Activated CD4-positive, alpha-beta T cell treated with anti-CD3 and anti-CD28 coated beads, Interleukin-2, amount 10 ng/mL, durations not matched to agents 7 days and 5 days (primary cell): ENCODE measurements at places on chromosomes 2 and 18.
A peak's percentile ranks its signal among the peaks of the same experiment; 100 is the strongest.

DNA sequence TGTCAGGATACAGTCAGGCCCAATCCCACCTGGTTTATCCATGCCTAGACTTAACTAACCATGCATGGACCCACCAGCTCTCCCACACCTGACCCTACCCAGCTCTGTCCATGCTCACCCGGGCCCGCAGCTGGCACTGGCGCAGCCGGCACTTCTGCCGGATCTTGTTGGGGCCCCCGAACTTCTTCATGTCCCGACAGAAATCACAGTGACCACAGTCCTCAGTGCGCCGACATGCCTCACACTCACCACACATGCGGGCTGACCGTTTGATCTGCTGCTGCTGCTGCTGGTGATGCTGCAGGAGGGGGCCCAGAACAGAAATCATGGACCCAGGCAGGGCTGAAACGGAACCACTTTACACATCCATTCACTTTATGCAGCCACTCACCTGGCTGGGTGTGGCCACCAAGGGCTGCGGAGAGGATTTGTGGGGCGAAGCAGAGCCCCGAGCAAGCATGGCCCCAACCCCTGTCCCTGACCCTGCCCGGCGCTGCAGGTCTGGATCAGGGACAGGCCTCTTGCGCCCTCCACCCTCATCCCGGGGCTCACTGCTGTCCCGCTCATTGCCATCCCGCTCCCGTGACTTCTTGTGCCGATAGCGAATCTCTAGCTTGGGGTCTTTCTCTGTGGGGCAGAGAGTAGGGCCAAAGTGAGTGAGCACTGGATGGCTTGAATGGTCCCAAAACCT lies 1.7 kb downstream of the CXXC1 start:
- no peak for DNase-seq
- no peaks in the 10 kb centered on the region for H3K27me3 ChIP-seq
- H3K4me1 ChIP-seq: peaks cover 45% of the 10 kb centered on the region
- peak overlapping the region; percentile 22 for H3K27ac ChIP-seq

DNA sequence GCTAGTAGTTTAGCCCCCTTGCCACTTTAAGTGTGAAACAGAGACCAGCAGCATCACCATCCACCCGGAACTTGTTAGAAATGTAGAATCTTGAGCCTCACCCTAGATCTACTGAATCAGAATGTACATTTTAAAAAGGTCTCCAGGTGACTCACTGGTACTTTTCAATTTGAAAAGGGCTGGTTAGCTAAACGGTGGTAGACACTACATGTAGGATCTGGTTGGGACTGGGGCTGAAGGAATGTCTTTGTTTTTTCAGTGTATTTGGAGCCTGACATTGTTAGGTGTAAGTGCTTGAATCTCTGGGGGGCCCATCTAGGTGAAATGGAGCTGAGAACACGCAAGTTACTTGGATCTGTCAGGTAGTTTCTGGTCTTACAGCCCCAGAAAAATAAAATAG lies 44.0 kb upstream of the XPO1 start:
- H3K36me3 ChIP-seq: no peaks in the 10 kb centered on the region
- H3K4me3 ChIP-seq: no peak overlapping the region
- no peak for DNase-seq
- peaks cover 1% of the 10 kb centered on the region for H3K4me1 ChIP-seq
- H3K27ac ChIP-seq: no peak overlapping the region

- no peaks in the 10 kb centered on the region for H3K27me3 ChIP-seq
- peaks cover 27% of the 10 kb centered on the region for H3K4me1 ChIP-seq
- peaks cover 54% of the 10 kb centered on the region for H3K36me3 ChIP-seq
- H3K4me3 ChIP-seq: no peak overlapping the region
These were observed 19.5 kb downstream of the MGAT5 start for GRCh38 chr2:134273256-134273983.

- H3K27me3 ChIP-seq: no peaks in the 10 kb centered on the region
- H3K4me1 ChIP-seq: peaks cover 73% of the 10 kb centered on the region
- peak overlapping the region; percentile 67 for H3K27ac ChIP-seq
- DNase-seq: peak; percentile 70
These were observed 78.8 kb upstream of the TTC39C start for GRCh38 chr18:23935804-23936203.

DNA sequence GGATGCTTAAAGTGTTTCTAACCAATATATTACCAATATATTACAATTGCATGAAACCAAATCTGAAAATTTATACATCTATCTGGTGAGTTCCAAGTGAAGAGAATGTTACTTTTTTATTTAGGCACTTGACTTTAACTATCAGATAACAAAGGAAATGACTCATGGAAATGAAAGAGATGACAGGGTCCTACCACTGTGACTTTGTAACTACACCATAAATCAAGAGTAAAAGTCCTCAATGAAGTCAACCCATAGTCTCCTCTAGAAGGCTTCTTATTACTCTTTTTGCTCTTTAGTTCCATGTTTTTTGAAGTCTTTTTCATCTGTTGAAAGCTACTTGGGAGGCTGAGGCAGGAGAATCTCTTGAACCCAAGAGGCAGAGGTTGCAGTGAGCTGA lies 545.0 kb upstream of the PIK3C3 start:
- H3K4me3 ChIP-seq: no peak overlapping the region
- no peak for DNase-seq
- no peak overlapping the region for H3K27ac ChIP-seq
- H3K27me3 ChIP-seq: no peaks in the 10 kb centered on the region
- H3K36me3 ChIP-seq: no peaks in the 10 kb centered on the region

DNA sequence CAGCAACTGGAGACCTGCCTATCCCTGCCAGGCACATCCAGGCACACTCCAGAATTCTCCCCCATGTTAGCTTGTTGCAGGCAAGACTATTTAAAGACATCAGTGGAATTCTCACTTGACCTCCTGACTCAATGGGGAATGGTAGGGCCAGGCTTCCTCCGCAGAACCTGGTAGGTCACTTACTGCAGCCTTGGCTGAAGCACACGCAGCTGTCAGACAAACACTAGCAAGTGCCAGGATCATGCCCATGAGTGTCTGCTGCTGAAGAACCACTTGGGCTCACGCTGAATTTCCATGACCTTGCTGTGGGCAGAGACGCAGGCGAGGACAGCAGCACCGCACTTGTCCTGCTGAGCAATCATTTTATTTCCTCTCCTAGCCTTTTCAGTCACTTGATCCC lies 3.2 kb downstream of the LRRC30 start:
- H3K36me3 ChIP-seq: no peaks in the 10 kb centered on the region
- H3K27me3 ChIP-seq: no peaks in the 10 kb centered on the region
- H3K27ac ChIP-seq: no peak overlapping the region
- H3K4me1 ChIP-seq: no peaks in the 10 kb centered on the region
- no peak overlapping the region for H3K4me3 ChIP-seq

DNA sequence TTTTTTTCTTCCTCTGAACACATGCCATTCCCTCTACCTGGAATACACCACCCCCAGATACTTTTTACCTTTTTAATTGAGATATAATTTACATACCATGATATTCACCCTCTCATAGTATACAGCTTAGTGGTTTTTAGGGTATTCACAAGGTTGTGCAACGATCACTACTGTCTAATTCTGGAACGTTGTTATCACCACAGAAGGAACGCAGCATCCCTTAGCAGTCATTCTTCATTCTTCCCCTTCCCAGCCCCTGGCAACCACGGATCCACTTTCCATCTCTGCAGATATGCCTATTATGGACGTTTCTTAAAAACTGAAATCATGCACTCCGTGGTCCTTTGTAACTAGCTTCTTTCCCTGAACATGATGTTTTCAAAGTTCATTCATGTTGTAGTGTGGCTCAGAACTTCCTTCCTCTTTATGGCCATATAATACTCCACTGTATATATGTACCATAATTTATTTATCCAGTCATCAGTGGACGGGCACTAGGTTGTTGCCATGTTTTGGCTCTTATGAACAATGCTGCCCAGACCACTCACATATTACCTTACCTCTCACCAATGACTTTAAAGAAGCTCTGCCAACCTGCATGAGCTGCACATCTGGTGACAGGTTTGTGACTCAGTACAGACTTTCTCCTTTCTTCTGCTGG lies 168.9 kb downstream of the CTIF start:
- H3K27ac ChIP-seq: no peak overlapping the region
- no peak overlapping the region for H3K4me3 ChIP-seq
- DNase-seq: no peak
- H3K27me3 ChIP-seq: no peaks in the 10 kb centered on the region
- peaks cover 13% of the 10 kb centered on the region for H3K4me1 ChIP-seq

DNA sequence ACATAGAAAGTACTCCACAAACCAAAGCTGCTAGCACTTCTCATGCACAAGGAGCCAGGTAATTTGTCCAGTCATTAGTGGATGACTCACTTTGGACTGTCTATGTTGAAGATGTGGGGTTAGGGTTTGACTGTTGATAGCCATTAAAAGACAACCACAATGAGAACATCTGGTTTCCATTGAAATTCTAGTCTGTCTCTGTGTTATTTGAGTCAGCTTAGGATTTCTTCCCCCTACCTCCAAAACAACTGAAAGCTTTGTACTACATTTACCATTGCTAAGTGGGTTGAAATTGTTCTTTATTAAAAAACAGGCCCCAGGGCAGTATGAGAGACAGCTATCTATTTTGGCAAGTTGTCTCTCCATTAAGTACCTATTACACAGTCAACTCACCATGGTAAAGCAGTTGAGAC lies 50.2 kb upstream of the ANKRD44 start:
- H3K27ac ChIP-seq: no peak overlapping the region
- peaks cover 2% of the 10 kb centered on the region for H3K36me3 ChIP-seq
- peaks cover 18% of the 10 kb centered on the region for H3K4me1 ChIP-seq
- H3K4me3 ChIP-seq: no peak overlapping the region
- H3K27me3 ChIP-seq: no peaks in the 10 kb centered on the region

DNA sequence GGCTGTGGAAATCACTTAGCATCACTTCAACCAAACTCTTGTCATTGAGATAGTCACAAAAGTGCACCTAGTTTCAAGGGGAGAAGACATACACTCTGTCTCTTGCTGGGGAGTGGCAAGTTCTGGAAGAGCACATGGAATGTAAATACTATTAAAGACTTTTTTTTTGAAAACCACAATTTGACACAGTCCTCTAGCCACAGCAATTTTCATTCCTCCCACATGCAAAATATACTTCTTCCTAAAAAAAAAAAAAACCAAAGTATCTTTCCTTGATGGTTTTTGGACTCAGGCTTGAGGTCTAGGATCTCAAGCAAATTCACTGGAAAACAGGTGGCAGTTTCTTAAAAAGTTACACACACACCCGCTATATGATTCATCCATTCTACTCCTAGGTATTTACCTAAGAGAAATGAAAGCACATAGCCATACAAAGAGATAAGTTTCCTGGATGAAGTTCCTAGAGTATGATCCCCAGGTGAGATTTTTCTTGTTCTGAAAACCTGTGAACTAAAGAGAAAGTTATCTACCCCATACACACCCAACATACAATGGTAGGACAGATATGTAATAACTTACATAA lies 295.8 kb downstream of the SP3 start:
- no peaks in the 10 kb centered on the region for H3K36me3 ChIP-seq
- no peak overlapping the region for H3K4me3 ChIP-seq
- no peak overlapping the region for H3K27ac ChIP-seq
- DNase-seq: no peak
- H3K4me1 ChIP-seq: no peaks in the 10 kb centered on the region
- peaks cover 31% of the 10 kb centered on the region for H3K27me3 ChIP-seq

- H3K4me1 ChIP-seq: peaks cover 61% of the 10 kb centered on the region
- no peak for DNase-seq
- peaks cover 21% of the 10 kb centered on the region for H3K36me3 ChIP-seq
- H3K4me3 ChIP-seq: no peak overlapping the region
- no peak overlapping the region for H3K27ac ChIP-seq
These were observed 118.9 kb upstream of the FOSL2 start for GRCh38 chr2:28273751-28274150.

DNA sequence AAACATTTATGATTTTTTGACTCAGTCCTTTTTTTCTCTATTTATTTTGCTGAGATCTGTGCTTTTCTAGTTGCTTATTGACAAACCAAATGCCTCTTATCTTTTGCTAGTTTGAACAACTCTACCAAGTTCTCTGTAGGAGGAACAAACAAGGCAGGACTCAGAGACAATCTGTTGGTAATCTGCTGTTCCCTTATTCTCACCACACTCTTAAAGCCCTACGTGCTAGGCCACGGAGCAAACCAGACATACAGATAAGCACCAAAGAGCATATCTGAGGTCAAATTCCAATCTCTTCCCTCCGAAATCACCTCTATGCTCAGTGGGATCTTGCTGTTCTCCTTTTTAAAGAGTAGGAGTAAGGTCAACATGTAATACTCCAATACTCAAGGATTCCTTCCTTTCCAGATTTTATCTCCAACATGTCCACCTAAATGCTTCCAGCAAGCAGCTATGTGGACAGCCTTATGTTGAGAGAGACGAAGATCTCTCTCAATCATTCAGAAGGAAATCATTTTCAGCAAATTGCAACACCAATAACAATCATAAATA lies 18.4 kb downstream of the FN1 start:
- no peak for DNase-seq
- H3K36me3 ChIP-seq: no peaks in the 10 kb centered on the region
- peaks cover 55% of the 10 kb centered on the region for H3K27me3 ChIP-seq
- no peaks in the 10 kb centered on the region for H3K4me1 ChIP-seq
- H3K4me3 ChIP-seq: no peak overlapping the region

DNA sequence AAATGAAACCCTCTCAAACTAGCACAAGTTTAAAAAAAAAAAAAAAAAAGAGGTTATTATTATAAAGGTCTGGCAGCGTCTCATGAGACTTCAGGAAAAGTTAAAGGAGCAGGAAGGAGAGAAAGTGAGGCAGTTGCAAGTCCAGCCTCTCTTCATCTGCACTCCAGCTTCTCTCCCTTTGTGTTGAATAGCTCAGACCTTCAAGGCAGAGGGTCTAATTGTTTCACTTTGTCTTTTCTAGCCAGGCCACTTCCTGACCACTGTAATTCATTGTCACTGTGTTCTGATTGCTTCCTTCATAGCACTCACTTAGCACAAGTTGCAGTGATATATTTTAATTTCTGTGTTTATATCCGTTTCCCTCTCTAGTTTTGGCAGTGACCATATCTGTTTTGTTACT lies 99.9 kb downstream of the SPATS2L start:
- H3K4me1 ChIP-seq: peaks cover 47% of the 10 kb centered on the region
- H3K4me3 ChIP-seq: no peak overlapping the region
- no peak for DNase-seq

DNA sequence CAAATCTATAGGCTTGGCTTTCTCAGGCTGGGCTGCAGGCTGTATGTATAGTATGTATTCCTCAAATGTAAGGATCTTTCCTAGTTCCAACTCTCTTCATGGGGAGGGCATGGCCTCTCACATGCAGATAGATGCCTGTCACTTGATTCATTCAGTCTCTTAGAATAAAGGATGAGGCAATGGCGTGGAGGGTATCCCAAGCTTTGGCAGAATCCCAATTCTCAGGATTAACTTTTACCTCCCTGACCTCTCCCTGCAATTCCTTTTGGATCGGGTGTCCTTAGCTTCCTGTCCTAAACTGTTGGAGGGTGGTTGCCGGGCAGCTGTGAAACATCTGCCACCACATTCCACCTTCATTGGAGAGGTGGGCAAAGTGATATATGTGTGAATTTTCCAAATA lies 80.3 kb downstream of the INSIG2 start:
- no peak overlapping the region for H3K4me3 ChIP-seq
- no peak for DNase-seq
- H3K27me3 ChIP-seq: peaks cover 5% of the 10 kb centered on the region

- no peaks in the 10 kb centered on the region for H3K4me1 ChIP-seq
- no peak overlapping the region for H3K4me3 ChIP-seq
- H3K36me3 ChIP-seq: no peaks in the 10 kb centered on the region
- H3K27me3 ChIP-seq: no peaks in the 10 kb centered on the region
- H3K27ac ChIP-seq: no peak overlapping the region
These were observed 12.7 kb upstream of the CDH19 start for GRCh38 chr18:66616523-66616983.

GRCh38 chr18:36602620-36603019 lies 226.2 kb downstream of the TPGS2 start:
- H3K4me1 ChIP-seq: peaks cover 2% of the 10 kb centered on the region
- H3K36me3 ChIP-seq: no peaks in the 10 kb centered on the region
- H3K27ac ChIP-seq: no peak overlapping the region
- H3K27me3 ChIP-seq: peaks cover 2% of the 10 kb centered on the region
